ENCODE measurements at places on chromosomes 6 and 20.

- no peak for DNase-seq
Measured at GRCh38 chr6:139732451-139732850, 358.0 kb upstream of the CITED2 start.

GRCh38 chr20:13800728-13801134 is 15.9 kb downstream of the NDUFAF5 start:
- DNase-seq: no peak

- no peak for DNase-seq
Measured at GRCh38 chr20:24132246-24132645, 143.7 kb upstream of the GGTLC1 start.

- no peak for DNase-seq
Measured at GRCh38 chr6:17032988-17033634, 68.7 kb upstream of the STMND1 start.

GRCh38 chr20:20440481-20440880 is 72.6 kb downstream of the INSM1 start:
- no peak for DNase-seq
